Small intestine (tissue), 16 donors: ENCODE measurements at places on chromosomes 11 and 22.

DNA sequence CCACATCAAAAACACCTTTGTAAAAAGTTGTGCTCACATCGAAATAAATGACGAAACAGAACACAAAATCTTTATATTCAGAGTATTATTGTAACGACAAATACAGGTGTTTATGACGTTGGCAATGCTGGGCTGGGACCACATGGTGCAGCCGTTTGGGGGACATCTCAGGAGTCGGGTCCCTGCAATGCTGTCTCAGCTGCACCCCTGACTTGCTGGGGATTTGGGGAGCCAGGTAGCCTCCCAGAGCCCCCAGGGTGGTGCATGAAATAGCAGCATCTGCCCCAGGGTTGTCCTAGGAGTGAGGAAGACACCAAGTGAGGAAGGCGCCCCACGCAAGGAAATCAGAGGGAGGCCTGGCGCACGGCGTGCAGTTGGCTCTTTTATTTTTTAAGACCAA, 1526.8 kb downstream of the BRD1 start:
- no peak for DNase-seq

DNA sequence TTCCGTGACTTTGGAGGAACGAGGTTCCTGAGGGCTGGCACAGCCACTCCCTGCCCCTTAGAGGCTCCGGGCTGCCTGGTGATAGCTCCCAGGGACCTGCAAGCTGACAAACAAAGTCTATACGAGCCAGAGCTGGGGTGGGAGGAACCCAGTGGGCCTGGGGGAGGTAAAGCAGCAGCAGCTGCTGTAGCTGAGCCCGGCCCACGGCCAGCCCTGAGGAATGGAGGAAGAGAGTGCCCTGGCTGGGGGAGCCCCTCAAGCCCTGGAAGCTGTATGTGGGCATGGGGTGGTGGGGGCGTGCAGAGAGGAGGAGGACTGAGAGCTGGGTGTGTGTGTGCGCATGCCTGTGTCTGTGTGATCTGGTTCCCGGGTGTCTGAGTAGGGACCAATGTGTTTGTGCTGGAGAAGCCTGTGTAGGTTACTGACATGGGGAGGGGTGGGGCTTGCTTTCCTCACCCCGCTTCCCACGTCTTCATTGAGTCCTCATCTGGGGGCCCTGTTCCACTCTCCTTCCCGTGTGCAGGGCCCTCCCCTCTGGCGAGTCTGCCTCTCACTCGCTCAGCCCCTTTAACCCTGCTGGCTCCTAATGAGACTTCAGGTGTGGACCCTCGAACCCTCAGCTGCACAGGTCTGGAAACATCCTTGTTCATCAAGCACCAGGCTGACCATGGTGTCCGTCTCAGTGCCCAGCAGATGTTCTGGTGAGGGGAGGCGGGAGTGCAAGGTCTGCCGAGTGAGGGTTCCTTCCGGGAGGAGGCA, 10.8 kb downstream of the ST3GAL4 start:
- peak; percentile 16 for DNase-seq

- peak; percentile 80 for DNase-seq
Observed at GRCh38 chr11:118921929-118922744, 3.6 kb downstream of the BCL9L start.

DNA sequence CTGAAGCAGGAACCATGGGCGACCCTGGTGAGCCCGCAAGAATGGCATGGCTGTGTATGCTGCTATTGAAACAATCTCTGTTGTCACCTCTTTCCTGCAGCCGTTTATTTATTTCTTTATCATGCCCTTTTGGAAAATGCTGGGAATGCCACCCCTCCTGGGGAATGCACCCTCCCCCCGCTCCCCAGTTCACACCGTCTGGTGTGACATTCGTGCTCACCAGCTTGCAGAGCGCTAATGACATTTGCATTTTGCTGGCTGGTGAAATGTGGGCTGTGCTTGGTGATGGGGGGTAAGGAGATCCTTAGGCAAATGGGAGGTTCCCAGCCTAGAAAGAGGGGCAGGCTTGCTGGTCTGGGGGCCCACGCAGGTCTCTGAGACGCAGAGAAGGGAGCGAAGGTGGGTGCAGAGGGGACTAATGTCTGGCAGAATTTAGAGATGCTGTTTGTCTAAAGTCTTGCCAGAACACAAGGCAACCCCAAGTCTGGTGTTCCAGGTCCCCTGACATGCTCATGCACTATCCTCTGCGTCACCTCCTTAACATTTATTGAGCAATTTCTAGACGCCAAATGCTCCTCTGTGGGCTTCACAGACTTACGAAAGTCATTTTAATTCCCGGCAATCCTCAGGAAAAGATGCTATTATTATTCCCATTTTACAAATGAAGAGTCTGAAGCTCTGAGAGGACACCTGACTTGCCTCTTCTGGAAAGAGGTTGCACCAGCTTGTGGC, 91.7 kb downstream of the TP53I11 start:
- DNase-seq = no peak

DNA sequence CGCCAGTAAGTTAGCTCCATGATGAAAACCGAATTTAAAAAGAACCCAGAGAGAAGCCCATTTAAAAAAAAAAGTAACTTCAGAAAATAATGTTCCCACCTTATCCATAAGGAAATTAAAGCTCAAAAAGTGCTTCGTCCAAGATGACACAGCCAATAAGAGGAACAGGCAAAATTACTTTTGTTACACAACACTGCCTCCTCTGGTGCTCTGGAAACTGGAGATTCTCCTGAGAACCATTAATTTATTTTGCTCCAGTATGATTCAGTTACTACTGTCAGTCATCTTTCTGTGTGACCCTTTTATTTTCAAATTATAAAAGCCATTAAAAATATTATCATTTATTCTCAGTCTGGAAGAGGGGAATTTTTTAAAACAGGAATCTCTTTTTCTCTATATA, 2.0 kb downstream of the IFT27 start:
- peak; percentile 11 for DNase-seq

GRCh38 chr11:24734742-24735237, 237.9 kb downstream of the LUZP2 start:
- DNase-seq = no peak

GRCh38 chr11:134412203-134413042, at the start of gene B3GAT1:
B3GAT1 (minus strand) TSS chr11:134412242; CDS start chr11:134387659, 24,583 bp downstream.
- no peak for DNase-seq

GRCh38 chr11:5234381-5234834, at the start of gene HBD:
HBD (minus strand) TSS chr11:5234483; CDS start chr11:5234433, 50 bp downstream.
- no peak for DNase-seq

- DNase-seq = peak; percentile 77
Observed at GRCh38 chr11:65588199-65589054, 7.2 kb downstream of the KCNK7 start.

DNA sequence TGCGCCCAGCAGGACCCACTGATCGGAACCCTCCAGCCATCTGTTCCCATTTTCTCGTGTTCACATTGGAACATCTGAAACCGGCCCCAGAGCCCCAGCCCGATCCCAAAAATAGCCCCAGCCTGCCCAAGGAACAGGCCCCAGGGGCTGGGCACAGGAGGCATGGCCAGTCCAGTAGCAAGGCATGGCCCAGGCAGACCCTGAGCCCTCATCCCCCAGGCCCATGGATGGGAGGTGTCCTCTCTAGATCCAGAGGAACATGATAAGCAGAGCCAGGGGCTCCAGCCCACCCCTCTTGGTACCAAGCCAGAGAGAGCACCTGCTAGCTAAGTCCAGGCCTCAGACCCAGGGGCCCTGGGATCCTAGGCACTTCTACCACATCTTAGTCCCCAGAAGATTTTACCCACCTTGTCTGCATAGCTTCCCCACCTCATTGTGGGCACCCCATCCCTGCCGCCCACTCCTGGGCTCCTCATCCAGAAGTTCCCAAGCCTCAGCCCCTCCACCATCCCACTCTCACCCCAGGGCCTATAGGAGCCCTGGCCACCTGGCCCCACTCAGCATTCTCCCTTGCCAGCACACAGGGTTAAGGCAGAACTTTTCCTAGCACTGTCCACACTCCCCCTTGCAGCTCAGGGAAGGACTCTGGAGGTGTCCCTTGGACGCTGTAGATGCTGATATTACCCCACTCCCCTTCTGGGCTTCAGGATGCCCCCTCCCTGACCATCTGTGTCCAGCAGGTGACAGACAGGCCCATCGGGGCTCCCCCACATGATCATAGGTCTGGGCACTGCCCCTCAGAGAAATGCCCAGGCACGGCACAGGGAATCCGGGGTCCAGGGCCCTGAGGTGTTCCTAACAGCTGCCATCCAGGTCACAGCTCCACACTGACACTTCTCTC, 9.5 kb downstream of the BCL9L start:
- no peak for DNase-seq

DNA sequence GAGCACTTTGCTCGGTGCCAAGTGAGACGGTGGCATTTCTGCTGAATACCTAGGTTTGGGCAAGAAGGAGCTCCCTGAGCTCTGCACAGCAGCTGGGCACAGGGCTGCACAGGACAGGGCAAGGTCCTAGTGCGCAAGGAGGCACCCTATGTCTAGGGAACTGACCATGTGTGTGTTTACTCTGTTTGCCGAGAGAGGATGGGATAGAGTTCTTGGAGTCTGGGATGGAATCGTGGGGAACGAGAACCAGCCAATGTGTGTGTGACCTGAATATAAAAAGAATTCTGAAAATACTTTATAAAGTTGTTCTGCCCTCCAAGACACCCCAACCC, 179.5 kb upstream of the NECTIN1 start:
- no peak for DNase-seq

GRCh38 chr11:37503411-37504059, 905.5 kb upstream of the RAG2 start:
- no peak for DNase-seq

- no peak for DNase-seq
Observed at GRCh38 chr22:49033616-49034015, 794.1 kb downstream of the BRD1 start.

- DNase-seq = no peak
Observed at GRCh38 chr11:59943997-59944714, 5.9 kb downstream of the OOSP1 start.

GRCh38 chr11:72589802-72590761, 84.1 kb downstream of the PDE2A start:
- DNase-seq = peak; percentile 73

DNA sequence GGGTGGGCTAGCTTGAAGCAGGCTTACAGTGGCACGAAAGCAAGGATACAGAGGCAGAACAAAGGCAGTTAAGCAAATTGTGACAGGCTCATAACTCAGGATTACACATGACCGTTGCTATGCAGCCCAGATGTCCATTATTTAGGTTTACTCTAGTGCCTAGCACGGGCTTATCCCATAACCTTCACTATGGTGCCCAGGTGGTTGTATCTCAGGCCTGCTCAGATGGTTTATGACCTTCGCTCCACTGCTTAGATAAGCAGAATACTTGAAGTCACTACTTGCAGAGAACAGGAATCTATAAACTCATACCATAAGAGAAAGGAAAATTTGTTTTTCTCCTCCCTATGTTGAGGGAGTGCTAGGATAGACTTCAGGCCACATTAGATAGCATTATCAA, 9.0 kb downstream of the OR6M1 start:
- peak; percentile 51 for DNase-seq

DNA sequence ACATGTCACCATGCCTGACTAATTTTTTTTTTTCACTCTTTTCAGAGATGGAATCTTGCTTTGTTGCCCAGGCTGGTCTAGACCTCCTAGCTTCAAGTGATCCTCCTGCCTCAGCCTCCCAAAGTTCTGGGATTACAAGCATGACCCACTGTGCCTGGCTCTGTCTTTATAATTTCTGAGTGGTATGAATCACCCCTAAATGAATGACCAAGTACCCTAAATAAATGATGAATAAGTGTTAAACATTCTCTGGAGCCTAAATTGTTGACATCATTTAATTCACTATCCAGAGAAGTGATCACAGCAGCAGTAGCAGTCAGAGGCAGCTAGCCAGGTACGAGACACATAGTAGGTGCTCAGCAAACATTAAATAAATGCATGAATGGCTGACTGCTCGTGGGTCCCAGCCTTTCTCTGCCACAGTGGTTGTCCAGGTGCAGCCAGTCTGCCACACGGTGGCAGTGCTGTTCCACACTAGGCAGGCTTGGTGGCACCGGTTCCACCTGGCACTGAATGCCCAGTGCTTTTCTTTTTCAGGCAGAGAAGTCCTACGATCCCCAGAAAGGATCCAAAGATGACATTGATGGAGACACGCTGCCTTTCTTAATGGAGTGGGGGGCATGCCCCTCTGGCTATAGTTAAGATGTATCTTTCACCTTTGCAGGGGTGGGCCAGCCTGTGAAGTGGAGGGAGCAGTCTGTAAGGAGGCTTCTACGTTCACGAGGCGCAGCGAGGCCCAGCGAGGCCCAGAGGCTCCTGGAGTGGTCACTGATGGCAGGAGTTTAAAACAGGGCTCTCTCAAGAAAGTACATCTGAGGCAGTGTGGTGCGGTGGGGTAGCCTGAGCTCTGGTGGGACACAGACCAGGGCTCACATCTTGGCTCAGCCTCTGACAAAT, 8.7 kb upstream of the TTC12 start:
- peak; percentile 76 for DNase-seq

DNA sequence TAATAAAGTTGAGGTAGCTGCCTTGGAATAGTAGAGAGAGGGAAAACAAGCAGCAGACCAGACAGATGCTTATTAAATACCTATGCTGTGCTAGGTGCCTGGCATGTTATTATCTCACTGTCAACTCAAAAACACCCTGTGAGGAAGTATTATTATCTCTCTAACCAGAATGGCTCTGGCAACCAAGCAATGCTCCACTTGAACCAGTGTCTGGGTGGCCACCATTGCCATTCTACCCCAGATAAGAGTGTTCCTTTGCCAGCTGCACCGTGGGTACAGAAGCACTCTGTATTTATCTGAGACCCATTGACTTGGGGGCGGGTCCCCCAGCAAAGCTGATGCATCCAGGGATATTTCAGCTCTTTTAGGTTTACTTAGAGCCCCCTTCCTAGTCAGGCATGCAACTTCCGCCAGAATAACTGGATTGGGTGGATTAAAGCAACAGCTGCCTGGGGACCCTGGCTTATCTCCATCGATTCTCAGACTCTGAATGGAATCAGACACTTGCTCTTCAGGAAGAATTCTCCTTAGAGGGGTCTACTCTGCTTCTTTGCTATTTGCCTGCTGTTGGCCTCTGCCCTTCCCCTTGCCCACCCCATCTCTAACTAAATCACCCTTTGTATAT, 49.1 kb downstream of the RCN1 start:
- DNase-seq = no peak

DNA sequence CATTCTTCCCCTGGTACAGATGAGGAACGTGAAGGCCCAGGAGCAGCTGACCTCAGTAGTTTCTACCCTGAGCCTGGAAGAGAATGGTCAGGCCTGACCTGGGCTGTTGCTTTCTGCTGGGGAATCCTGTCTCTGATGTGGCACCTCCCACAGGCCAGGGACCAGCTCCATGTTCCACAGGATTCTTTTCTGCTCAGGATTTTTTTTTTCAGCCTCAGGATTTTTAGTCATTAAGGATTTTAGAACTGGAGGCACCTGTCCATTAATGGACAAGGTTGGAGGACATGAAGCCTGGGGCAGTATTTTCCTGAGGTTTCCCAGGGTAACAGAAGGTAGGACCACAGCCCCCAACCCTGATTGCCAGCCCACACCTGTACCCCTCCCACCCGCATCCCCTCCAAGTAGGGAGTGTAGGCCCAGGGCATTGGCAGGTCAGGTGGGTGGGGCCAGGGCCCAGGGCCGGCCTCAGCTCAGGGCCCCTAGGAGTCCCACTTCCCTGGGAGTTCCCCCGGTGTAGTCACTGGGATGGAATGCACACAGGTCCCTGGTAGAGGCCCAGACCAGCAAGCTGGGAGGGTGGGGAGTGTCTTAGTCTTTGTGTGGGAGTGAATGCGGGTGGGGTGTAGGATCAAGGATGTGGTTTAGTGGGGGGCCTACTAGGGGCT, 16.1 kb downstream of the BIK start:
- peak; percentile 65 for DNase-seq
